Naive B cell (primary cell): ENCODE measurements at places on chromosomes 1 and 21.

- DNase-seq, result no peak
These were observed 164.1 kb downstream of the RYR2 start for GRCh38 chr1:237206065-237206414.

- no peak for DNase-seq
These were observed 1369.1 kb upstream of the ADGRL4 start for GRCh38 chr1:80375662-80376061.

- DNase-seq, result peak; percentile 86
These were observed 8.6 kb downstream of the AIM2 start for GRCh38 chr1:159067699-159068621.

DNA sequence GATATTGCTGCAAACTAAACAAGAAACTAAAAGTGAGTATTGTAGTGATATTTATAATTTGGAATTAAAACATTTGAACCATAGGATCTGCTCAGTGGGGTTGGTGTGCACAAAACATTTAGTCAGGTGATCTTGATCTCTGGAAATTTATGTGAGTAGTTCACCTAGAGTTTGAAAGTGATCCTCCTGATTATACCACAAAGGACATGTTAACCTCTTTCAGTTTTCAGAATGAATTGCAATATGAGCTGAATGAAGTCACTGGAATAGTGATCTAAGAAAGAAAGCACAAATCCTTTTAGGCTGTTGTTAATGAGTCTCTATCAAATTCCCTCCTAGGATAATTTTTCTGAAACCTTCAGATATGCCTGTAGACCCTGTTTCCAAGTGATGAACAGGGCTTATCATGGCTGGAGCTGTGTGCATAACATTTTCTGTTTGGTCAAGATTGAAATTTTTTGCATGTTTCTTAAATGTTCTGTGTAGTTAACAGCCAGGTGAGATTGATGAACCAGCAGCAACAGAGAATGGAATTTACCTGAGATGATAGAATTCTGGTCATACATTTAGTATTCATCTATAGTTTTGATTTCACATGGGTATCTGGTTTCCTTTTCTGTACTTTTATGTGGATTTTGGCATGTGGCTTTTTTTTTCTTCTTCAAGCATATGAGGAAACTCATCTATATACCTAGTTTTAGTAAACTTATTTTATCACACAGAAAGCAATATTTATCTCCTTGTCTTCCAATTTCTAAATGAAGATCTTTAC lies 25.5 kb downstream of the CDC14A start:
- no peak for DNase-seq

DNA sequence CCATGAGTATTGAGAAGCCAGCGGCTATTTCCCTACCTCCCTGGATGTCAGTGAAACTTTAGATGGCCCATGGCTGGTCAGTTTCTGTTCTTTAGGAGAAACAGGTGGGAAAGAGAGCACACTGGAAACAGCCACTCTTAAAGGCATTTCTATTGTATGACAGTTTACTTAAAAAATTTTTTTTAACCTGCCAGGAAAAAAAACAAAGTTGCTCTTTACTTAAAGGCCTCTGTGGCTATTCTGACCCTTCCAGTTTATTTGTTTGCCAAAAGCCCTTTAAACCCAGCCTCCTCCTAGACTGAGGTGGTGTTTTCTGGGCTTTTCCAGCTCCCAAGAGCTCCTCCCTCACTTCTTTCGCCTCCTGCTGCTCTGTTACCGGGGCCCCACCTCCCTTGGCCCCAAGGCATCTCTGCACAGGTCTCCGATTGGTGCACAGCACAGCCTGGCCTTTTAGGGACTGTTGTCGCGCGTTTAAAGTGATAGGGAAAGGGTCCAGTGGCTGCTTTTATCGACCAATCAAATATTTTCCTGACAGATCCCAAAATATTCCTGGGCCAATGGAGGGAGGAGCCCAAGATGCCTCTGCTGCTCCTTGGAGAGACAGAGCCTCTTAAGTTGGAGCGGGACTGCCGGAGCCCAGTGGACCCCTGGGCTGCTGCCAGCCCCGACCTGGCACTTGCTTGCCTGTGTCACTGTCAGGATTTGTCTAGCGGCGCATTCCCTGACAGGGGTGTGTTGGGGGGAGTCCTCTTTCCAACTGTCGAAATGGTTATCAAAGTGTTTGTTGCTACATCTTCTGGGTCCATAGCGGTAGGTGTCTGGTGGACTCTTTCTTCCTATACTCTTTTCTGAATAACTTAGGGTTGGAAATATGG lies at the start of gene SH3BGR:
SH3BGR (plus strand) TSS at position 639 of the 875 bp plus-strand sequence; CDS start at position 766, 127 bp downstream.
- no peak for DNase-seq

DNA sequence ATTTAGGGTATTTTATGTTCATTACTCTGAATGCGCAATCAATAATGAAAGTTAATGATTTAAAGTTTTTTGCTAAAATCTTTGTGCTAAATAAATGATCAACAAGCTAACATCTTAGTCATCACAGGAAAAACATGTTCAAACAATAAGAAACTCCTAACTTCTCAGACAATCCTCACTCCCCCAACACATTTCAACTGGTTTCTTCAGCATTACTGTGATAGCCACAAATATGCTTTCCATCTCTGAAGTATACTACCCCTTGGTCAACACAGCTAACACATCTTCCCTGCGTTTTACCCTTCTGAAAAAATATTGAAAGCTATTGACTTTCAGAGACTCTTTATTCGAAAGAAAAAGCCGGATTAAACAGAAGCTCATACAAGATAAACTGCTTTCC lies 85.8 kb downstream of the ZNF644 start:
- no peak for DNase-seq

DNA sequence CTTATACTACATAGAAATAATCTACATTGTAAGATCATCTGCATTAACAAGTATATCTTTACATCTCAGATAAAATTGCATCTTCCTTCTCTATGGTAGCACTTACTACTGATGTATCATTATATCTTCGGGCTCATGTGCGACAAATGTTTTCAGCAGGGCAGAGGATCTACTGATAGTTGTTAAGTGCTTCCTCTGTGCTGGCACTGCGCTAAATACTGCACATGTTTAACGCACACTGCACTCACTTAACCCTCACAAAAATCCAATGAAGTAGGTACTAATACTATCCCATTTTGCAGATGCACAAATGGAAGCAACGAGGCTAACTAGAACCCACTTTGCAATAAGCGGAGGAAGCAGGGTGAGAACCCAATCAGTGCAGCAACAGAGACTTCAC lies 75.6 kb upstream of the USP25 start:
- no peak for DNase-seq

DNA sequence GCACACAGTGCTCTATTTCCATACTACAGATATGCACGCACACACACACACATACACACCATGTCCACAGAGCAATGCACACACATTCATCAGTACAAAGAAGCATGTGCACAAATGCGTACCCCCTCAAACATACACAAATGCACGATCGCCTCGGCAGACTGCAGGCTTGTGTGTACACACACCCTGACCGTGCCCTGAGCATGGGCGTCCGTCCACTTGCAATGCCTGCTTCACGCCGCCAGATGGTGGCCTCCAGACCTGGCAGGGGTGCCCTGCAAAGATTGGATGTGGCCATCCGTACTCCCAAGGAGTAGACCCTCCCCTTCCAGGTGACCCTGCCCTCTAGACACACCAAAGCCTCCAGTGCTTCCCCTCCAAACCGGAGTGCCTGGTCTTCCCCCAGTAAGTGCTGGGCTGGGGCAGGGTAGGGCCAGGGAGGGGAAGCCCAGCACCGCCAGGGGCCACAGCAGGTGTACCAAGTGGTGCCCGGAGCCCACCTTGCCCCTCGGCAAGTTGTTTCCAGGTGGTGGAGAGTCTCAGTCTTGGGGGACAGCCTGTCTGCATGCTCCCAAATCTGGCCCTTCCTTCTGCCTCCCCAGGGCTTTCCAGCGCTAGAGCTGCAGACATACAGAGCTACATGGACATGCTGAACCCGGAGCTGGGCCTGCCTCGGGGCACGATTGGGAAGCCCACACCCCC lies 20.6 kb downstream of the ESPN start:
- DNase-seq, result no peak

DNA sequence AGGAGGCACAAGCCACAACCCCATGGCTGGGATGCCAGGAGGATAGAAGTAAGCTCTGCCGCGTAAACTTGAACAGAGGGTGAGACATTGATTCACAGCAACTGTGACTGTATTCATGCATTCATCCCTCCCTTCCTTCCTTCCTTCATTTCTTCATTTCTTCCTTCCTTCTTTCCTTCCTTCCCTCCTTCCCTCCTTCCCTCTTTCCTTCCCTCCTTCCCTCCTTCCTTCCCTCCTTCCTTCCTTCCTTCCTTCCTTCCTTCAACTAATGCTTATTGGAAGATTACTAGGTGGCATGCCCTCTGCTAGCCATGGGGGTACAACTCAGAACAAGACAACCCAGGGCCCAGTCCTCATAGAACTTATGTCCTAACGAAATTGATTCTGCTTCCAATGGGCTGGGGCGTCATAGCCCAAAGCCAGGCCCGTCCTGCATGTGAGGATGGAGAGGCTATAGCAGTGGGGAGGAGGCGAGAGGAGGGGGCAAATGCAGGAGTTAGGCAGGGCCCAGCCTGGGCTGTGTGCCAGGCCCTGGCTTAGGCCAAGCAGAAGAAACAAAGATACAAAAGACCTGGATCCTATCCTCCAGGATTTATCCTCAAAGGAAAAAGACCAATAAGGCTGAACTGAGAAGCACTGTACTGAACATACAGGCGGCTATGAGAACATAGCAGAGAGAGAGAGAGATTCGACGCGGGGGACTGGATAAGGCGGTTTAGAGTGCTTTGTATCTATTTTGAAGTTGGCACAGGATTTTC lies 24.4 kb upstream of the PAXBP1 start:
- DNase-seq, result no peak

GRCh38 chr1:48936436-48936835 lies 159.7 kb upstream of the BEND5 start:
- no peak for DNase-seq

- no peak for DNase-seq
These were observed 280.0 kb downstream of the NFIA start for GRCh38 chr1:61362351-61362750.

DNA sequence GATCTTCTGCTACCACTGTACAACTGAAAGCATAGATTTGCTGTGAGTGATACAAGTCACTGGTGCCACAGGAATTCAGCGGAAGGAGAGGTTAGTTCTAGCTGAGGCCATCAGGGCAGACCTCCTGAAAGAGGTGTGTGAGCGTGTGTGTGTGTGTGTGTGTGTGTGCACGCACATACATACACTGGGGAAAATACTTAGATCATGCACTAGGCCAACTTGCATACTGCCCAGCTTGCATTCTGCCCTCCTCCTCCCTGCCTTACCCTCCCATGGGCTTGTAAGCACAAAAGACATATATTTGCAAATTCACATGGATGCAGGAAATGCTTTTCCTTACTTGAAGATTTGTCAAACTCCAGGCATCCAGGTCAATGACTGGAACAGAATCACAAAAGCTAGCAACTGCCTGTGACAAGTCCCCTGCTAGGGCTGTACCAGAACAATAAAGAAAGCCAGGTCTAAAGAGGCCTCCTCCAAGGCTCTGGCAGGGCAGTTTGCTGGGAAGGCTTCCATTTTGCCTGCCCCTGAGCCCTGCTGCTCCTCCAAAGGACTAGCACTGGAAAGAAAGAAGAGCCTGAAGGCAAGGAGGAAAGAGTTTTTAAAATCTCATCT lies 23.2 kb downstream of the PLEKHA6 start:
- DNase-seq, result no peak

GRCh38 chr21:27290028-27290427 lies 323.1 kb upstream of the ADAMTS5 start:
- no peak for DNase-seq

DNA sequence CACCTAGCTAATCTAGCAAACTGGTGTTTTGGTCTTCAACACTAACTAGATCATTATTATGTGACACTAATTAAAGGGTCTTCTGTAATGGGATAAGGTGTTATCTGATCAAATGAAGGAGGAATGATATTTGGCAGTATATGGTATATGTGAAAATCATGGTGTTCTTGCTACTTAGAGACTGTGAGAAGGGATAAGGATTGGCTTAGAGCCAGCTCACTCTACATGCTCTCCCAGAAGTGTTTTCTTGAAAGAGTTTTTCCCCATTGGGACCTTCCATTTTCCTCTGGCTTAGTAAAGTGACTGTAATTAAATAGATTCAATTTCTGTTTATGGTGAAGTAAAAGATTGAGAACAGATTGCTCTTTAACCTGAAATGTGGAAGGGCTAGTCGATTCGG lies 71.2 kb upstream of the RGL1 start:
- DNase-seq, result no peak

- DNase-seq, result no peak
These were observed 41.4 kb upstream of the COX20 start for GRCh38 chr1:244794071-244794470.

DNA sequence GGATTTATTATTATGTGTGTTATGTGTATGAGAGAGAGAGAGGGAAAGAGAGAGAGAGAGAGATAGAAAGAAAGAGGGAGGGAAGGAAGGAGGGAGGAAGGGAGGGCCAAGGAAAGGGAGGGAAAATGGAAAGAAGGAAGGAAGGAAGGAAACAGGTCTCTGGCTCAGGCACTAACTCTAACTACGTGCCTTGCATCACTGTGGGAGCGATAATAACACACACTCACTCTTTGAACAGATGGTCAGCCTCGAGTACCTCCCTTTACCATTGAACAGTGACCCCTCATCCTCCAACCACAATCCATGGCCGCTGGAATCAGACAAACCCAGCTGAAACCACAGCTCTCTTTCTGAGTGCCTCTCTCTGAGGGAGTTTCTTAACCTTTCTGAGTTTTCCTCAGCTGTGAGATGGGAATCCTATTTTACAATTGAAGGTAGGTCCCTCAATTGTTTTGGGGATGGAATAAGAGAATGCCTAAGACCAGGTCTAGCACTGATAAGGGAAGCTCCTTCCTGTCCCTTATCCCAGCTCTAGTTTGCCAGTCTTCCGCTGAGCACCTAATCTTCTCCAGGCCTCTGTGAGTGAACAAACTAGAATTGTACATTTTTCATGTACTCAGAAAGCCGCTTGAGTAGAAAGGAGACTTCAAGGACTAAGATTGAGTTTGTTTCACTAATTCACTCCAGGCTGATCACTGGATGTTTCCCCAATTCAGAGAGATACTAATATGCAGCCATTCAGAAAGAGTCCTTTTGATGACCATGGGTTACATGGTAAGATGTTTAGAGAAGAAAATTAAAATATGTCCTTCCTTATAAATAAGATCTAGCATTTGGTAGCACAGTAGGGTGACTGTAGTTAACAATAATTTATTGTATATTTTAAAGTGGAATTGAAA lies 62.8 kb downstream of the IRF2BP2 start:
- no peak for DNase-seq

GRCh38 chr1:180862305-180862704 lies 50.4 kb upstream of the KIAA1614 start:
- DNase-seq, result no peak

DNA sequence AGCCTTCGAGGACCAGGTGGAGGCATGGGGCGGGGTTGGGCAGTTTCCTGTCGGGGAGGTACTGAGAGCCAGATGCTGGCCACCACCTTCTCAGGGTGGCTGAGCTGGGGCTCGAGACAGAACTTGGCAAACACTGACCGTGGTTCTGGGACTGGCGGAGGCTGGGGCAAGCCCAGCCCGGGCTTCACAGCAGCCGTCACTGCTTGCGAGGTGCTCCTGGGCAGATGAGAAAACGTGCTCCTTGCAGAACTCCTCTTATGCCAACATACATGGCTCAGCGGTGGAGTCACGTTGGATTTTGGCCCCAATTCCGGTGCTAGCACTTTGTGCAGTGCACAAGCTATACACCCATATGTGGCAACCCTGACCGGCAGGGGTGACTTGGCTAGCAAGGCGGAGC lies 69.2 kb downstream of the RUNX3 start:
- no peak for DNase-seq

GRCh38 chr1:215228193-215228592 lies 145.7 kb downstream of the KCNK2 start:
- no peak for DNase-seq

- DNase-seq, result no peak
These were observed 36.6 kb downstream of the RABIF start for GRCh38 chr1:202852163-202852904.
